ENCODE measurements at places on chromosomes 1 and 21.

- no peak for DNase-seq
These were observed 7.5 kb downstream of the TMEM59 start for GRCh38 chr1:54045496-54045895.

DNA sequence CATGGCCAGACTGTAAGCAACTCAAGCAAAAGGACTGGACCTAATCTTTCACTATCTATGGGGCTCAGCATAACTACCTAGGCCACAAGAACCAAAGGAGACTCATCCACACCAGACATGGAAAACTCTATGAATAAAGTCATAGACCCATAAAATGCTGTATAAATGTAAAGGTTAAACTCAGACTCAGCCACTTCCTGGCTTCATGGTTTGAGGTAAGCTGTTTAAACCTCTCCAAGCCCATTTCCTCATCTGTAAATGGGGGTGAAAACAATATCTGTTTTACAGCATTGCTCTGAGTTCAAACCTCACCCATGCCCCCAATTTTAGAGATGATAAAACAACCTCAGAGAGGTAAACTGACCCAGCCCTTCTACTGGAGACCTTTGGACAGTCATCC lies 4.0 kb upstream of the SMIM12 start:
- no peak for DNase-seq

DNA sequence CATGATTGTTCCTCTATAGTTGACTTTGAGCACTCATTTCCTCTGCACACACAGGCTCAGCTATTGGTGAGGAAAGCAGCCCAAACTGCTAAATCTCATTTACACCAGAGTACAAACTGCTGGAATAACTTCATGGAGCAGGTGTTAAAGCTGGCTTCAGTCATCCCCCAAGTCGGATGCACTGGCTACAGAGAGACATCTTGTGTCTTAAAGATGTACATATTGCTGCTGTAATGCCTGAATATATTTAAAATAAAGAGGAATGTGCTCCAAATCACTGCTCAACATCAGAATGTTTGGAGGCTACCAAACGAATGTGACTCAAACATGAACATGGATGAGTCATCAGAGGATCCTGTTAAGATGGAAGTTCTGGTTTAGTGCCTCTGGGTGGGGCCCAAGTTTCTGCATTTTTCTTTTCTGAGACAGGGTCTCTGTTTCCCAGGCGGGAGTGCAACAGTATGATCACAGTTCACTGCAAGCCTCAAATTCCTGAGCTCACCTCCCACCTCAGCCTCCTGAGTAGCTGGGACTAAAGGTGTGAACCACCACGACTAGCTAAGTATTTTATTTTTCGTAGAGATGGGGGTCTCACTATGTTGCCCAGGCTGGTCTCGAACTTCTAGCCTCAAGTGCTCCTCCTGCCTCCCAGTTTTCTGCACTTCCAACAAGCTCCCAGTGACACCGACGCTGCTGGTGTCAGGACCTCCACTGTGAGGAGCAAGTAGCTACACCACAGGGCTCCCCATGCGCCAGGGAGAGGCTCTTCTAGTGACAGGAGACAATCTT lies 79.0 kb upstream of the KRTAP19-8 start:
- peak; percentile 95 for DNase-seq

DNA sequence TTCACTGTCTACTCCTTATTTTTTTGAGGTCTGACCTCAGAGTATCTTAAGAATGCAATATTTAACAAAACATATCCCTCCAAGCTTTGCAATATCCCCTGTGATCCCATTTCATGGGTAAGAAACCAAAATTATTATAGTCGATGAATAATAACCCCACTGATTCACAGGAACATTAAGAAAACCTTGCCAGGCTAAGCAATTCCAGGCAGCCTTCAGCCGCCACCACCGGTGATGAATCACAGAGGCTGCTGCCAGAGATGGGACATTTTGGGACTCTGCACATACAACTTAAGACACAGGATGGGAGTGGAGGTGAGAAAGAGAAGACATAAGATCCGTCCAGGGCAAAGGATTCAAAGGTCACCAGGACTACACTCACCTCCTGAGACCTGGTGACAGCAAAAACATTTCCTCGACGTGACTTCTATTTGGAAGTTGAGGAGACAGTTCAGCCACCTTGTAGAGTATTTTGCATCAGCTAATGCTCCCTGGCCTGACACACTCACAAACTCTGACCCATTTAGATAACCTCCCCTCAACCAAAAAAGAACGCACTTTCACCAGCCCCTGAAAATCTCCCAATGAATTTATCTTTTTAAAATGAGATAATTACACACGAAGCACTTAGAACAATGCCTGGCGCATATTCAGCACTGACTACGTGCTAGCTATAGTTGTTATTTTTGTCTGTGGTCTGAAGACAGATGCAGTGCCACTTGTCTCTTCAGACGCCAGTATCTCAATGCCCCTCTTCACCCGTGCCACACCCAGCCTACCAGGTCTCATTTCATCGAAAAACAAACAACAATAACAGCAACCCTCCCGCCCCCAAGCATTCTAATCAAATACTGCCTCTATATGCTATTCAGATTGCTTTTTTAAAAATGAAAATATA lies 17.8 kb upstream of the OVAAL start:
- peak; percentile 79 for DNase-seq

- no peak for DNase-seq
These were observed 424.0 kb downstream of the KIF26B start for GRCh38 chr1:245578771-245579170.

DNA sequence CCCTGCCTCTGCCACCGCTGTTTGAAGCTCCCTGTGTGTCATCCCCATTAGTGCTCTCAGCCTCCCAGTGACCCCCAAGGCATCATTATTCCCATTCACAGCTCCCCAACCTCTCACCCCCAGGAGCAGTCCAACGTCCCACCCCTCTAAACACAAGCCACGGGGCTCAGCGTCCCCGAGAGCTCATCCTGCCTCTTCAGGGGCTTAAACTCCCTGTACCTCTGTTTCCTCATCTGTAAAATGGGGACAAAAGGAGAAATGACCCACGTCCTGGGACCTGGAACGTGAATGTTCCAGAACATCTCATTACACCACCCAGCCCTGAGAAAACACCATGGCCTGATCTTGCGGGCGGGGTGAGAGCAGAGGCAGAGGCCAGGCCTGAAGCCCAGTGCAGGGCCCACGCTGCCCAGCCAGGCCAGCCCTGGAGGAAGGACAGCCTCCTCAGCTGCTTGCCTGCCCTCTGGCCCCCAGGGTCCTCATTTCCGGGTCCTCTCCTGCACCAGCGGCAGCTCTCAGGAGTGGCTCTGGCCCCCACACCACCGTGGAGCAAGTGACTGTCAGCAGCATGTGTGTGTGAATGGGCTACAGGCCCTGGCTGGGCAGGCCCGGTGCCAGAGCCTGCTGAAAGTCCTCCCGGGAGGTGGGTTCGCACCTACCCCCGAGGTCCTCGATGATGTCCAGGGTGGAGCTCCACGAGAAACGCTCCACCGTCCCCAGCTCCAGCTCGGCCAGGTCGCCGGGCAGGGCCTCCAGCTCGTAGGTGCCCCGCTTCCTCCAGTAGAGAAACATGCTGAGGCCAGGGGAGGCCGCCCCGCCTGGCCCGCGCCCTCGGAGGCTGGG lies 14.1 kb upstream of the PLEKHG5 start:
- DNase-seq: no peak

DNA sequence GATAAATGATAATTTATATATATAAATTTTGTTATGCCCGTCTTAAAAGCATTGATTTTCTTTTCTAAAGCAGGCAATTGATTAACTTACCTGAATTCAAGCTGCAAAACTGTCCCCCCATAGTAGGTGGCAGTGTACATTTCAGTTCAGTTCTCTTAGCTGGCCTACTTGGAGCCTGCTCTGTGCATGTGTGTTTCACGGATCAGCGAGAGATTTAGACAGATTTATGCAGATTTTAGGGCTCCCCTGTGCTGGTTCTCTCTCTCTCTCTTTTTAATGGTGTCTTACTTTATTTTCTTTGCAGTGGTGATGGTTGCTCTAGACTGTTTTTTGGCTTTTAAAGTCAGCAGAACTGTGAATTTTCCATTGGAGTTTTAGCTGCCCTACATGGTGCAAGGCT lies 30.7 kb downstream of the CLIC4 start:
- no peak for DNase-seq

DNA sequence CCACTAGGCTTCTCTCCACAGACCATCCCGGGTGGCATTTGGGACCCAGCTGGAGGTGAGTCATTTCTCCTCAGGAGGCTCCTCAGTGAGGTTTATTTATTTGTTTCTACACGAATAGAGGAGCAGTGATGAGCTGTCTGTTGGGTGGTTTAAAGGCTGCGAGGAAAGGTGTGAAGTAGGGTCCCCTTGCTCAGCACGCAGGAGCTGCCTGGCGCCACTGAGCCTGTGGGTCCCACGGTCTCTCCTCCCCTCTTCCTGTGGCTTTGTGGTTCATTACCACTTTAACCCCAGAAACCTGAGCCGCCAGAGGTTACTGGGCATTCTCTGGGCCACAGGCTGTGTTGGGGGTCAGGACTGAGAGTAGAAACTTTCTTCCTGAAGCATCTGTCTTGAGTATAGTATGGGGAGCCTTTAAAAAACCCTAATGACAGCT lies 39.9 kb downstream of the IL6R start:
- peak; percentile 77 for DNase-seq

- DNase-seq: no peak
These were observed 1.4 kb downstream of the TMEM54 start for GRCh38 chr1:32899586-32900296.

- peak; percentile 53 for DNase-seq
These were observed 68.9 kb downstream of the NRIP1 start for GRCh38 chr21:14995695-14996490.

GRCh38 chr1:226064816-226065248 lies 2.3 kb downstream of the H3-3A start:
- peak; percentile 64 for DNase-seq

GRCh38 chr1:230759369-230760065 lies 12.3 kb downstream of the CAPN9 start:
- no peak for DNase-seq

DNA sequence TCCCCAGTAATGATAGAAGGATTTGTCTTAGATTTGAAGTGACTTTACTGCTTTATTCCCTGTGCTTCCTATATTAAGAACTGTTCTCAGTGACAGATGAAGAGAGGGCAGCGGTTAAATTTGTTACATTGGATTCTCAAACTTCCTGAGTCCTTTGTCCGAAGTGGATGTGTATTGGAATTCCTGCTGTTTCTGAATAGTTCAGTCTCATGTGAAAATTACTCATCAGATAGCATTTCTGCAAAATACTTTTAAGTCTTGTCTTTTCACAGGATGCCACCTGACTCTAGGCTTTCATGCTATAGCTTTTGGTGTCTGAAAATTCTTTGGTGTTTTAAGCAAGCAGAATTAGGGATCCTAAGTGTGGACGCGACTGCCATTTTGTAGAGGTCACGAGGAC lies 83.6 kb downstream of the PRDM2 start:
- DNase-seq: peak; percentile 61

GRCh38 chr1:1529321-1529720 lies 11.1 kb downstream of the TMEM240 start:
- no peak for DNase-seq

DNA sequence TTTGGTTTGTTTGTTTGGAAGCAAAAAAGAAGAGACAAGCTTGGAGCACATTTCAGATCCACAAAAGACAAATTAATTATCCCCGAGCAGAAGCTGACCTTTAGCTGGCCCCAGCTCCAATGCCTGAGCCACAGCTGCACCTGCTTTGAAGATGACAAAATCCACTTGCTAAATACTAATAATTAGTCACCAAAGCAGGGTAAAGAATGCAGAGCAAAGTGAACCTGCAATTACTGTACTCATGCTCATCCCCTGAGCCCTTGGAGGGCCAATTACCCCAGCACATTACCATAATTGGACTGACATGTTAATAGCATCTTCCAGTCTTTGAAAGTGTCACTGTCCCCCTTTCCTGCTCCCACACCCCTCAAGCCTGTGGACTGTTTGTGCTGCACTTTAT lies 38.2 kb upstream of the KCND3 start:
- DNase-seq: no peak

- DNase-seq: no peak
These were observed 79.1 kb upstream of the IVNS1ABP start for GRCh38 chr1:185396126-185396525.

DNA sequence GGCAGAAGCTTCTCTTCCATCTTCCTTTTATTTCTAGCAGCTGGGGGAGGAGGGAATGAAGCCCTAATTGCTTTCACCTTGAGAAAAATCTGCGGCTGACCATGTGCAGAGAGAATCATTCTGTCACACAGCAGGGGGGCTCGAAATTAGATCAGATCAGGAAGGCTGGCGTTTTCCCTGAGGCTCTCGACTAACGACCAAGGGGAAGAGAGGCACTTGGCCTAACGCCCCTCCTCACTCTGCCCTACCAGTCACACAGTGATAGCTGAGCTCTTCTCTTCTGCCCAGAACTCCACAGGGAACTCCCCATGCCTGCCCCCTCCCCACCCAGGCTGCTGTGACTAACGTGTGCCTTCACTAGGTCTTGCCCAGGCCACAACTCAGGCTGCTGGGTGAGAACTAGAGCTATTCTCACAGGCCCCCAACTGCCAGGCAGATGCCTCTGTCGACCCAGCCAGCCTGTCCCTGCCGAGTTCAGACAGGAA lies 26.5 kb upstream of the KHDRBS1 start:
- DNase-seq: peak; percentile 44

DNA sequence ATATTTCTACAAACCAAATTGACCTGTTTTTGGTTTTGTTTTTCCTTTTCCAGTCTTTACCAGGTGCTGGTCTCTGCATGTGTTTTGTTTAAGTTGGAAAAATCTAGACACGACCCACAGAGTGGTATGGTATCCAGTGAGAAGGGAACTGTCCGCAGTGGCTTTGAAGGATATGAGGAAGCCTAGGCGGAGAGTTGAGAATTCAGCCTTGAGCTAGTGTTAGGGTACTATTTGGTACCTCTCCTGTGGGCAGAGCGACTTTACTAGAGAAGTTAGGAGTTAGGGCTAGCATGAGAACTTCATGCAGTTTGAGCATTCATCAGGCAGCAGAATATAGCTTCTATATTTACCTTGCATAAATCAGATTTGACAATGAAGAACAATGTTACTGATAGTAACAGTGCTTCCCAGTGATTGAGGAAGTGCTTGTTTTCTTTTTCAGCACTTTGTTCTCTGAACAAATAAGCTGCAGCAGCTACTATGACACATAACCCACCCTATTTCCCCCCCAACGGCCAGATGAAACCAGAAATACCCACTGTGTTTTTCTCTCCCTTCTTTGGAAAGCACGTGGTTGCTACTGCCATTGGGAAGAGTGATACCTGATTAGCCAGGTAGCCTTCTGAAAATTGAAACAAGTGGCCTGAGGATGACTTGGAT lies 19.0 kb downstream of the MRPS6 start:
- peak; percentile 31 for DNase-seq

DNA sequence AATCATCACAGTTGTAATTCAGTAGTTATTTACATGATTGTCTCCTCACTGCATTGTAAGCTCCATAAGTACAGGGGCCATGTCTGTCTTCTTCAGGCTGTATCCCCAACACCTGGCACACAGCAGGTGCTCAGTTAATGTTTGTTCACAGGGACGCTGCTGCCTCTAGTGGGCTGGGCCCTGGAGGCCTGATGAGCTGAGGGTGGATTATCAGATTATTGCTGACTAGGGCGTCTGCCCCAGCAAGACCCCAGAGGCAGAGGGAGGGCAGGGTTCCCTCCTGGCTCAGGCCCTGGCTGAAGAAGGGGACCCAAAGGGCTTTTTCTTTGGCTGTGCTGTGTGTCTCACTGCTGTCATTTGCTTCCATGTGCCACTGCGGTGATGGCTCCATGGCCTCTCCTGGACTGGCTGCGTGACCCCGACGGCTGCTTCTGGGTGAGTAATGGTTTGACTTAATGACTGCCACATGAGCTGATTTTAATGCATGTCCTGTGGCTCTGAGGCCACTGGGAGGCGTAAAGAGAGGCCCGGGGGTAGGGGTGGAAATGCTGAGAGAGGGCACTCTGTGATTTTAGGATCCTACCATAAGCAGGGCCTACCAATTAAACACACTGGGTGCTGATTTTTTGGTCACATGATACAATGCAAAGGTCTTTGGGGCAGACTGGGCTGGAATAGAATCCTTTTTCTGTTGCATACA lies 20.8 kb upstream of the EPB41 start:
- DNase-seq: peak; percentile 60
